SW 1271 (cell line): ENCODE measurements at places on chromosomes 7 and 10.

DNA sequence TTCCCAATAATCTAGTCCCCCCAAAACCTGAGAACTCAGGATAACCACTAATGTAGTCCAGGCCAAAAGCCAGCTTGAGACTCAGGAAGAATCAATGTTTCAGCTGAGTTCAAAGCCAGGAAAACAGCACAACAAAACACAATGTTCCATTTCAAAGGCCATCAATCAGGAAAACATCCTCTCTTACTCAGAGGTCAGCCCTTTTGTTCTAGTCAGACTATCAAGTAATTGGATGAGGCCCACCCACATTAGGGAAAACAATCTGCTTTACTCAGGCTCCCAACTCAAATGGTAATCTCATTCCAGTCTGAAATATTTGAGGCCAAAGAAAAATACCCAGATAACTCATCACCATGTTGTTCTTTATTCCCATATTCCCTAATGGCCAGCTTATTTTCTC is 152.2 kb downstream of the SDHAF3 start:
- no peak for DNase-seq

- DNase-seq: no peak
Measured at GRCh38 chr10:123879606-123880257, 11.9 kb downstream of the CPXM2 start.

DNA sequence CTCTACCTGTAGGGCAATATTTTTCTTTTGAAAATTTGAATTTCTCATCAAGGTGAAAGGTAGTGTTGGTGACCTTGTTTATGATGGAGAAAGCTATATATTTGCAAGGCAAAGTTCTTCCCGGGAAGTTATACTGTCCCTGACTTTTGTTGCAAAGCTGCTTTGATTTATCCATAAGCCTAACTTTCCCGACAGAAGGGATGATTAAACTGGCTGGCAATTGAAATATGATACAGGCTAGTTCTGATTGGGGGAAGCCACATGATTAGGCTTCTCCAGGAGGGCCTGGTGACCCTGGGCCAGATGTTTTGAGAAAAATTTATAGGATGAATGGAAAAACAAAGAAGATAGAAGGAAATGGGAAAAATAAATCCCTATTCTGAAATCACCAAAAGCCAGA is 215.5 kb downstream of the ACTR3B start:
- no peak for DNase-seq

DNA sequence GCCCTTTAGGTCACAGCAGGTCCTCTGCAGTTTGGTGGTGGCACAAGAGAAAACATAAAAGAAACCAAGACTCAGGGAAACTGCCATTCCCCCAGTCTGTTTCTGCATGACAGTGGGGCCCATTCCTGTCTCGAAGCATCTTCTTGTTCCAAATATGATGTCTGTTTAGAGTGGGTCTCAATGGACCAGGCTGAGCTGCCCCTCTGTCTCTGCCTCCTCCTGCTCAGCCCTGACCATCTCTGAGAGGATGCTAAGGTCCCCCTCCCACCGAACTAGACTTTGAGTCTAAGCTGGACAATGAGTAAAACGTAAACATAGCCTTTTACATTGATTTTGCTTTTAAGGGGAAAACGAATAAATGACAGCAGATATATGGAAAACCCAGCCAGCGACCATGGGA is 40.4 kb downstream of the CLEC2L start:
- DNase-seq: no peak

DNA sequence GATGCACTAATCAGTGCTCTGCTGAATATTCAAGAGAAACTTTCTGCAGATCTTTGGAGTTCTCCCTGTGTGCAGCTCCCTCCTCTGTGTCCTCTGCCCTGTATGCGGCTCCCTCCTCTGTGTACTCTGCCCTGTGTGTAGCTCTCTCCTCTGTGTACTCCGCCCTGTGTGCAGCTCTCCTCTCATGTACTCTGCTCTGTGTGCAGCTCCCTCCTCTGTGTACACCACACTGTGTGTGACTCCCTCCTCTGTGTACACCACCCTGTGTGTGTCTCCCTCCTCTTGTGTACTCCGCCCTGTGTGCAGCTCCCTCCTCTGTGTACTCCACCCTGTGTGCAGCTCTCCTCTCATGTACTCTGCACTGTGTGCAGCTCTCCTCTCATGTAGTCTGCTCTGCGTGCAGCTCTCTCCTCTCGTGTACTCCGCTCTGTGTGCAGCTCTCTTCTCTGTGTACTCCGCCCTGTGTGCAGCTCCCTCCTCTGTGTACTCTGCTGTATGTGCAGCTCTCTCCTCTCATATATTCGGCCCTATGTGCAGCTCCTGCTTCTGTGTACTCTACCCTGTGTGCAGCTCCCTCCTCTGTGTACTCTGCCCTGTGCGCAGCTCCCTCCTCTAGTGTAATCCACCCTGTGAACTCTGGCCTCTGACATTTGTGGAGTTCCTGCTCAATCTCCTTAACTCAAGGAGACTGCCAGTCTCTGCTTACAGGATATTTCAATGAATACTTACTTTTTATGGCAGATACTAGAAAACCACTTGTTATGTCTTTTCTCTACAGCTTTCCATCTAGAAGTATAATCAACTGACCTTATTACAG is 280.4 kb downstream of the GLRX3 start:
- DNase-seq: no peak

DNA sequence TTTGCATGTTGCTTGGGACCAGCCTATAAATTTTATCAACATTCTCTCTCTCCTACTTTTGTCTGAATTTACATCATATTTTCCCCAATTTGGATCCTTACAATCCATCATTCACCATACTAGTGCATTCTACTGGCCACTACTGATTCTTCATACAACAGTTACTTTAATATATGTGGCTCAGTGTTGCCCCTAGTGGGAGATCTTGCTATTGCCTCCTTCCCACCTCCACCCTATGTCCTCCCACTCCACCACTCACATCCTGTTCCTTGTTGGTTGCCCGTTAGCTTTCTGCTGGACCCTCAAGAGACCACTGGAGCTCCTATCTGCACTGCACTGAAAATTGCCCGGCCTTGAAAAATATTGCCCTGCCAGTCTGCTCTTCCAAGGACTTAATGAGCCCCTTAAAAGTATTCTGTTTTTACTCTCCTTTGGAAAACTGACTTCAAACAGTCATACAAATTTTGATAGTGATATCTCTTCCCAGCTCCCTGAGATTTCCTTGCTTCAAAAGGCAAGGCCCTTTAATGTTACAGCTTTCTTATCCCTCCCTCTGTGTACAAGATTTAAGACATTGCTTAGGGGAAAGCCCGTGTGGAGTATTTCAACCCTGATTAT is 243.2 kb upstream of the TMEM229A start:
- peak; percentile 29 for DNase-seq
